GM12878 (cell line): ENCODE measurements at places on chromosomes 7 and 10. TPM values are rescaled to one million over a fixed set of nuclear protein-coding genes. Genes with fewer than 3 reads are reported as not detected.

- no peak for DNase-seq
Measured at GRCh38 chr7:129845178-129845971, 107.4 kb downstream of the UBE2H start.

GRCh38 chr10:126433351-126433750 lies 45.1 kb upstream of the ADAM12 start:
- no peak for DNase-seq

GRCh38 chr7:1922071-1922869 lies 252.2 kb downstream of the ELFN1 start:
- DNase-seq, result no peak

GRCh38 chr7:137539111-137539715 lies 195.7 kb upstream of the PTN start:
- DNase-seq, result no peak

DNA sequence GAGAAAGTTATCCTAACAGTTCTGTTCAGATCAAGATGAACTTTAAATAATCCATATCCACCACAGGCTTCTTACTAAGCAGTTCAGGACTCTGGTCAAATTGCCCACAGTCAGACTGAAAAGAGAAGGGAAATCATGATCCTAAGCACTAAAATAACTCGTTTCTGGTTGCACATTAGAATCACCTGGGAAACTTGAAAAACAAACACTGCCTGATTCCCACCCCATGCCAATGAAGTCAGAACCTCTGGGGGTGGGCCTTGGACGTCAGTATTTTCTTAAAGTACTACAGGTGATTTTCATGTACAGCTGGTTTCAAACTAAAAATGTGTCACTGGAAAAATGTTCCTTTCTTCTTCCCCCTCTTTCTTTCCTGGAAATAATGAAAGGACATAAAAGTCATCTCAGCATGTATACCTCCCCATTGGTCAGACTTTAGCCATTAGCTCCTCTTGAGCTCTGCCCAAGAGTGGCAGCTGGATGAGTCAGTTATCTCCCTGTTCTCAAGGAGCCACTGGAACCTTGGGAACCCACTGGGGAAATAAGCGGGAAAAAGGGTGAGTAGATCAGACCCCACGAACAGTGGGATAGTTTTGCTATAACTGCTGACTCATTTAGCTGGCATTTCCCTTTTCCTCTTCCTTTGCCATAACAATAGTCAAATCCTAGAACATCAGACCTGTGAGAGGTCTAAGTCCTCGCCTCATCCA lies 75.3 kb upstream of the IL6 start:
- DNase-seq, result no peak

DNA sequence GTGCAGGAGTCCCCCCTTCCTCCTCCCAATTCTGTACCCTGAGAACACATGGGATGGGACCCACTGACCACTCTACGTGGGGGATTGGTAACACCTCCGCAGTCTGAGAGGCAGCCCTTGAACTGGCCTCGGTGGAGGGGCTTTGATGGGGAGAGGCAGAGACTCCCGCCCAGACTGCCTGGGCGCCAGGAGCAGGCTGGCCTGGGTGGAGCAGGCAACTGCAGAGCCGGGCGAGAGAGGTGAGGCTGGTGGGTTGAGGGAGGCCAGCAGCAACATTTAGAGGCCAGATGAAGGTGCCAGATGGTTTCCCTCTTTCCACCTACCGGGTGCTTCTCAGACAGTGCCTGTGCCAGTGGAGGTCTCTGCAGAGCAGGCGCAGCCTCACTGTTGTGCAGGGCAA lies 30.7 kb upstream of the ZNF467 start:
- DNase-seq, result no peak

- DNase-seq, result no peak
Measured at GRCh38 chr7:1130021-1130990, 29.7 kb downstream of the ZFAND2A start.

- DNase-seq, result no peak
Measured at GRCh38 chr7:158421361-158421760, 166.3 kb downstream of the PTPRN2 start.

GRCh38 chr10:82811621-82812020 lies 936.6 kb downstream of the NRG3 start:
- DNase-seq, result no peak

GRCh38 chr7:151079199-151079910 lies 1.3 kb downstream of the FASTK start:
- no peak for DNase-seq

Gene PDE1C
- 0.26 and 0.29 TPM in 2 replicates for polyA plus RNA-seq

Gene GPR15LG
- 4.2 and 4.8 TPM in 2 replicates for polyA plus RNA-seq

Gene TMEM106B
- 13.3 and 20.3 TPM in 2 replicates for polyA plus RNA-seq
